ENCODE measurements at places on chromosomes 2 and 18.

DNA sequence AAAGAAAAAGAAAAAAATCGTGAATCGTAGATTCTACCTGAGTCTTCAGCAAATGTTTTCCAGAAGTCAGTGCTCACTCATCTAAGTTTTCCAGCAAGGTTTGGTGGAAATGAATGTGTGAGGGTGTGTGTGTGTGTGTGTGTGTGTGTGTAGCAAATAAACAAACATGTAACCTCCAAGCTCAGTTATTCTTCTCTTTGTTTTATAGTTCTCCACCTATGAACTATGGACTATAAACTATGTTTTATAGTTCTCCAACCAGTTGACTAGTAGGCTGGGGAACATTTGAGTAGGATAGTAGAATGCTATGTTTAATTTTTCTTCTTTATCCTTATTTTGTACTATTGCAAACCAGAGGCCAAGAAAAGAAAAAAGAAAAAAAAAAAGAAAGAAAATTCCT lies 44.6 kb upstream of the SERPINE2 start:
- no peak for DNase-seq

DNA sequence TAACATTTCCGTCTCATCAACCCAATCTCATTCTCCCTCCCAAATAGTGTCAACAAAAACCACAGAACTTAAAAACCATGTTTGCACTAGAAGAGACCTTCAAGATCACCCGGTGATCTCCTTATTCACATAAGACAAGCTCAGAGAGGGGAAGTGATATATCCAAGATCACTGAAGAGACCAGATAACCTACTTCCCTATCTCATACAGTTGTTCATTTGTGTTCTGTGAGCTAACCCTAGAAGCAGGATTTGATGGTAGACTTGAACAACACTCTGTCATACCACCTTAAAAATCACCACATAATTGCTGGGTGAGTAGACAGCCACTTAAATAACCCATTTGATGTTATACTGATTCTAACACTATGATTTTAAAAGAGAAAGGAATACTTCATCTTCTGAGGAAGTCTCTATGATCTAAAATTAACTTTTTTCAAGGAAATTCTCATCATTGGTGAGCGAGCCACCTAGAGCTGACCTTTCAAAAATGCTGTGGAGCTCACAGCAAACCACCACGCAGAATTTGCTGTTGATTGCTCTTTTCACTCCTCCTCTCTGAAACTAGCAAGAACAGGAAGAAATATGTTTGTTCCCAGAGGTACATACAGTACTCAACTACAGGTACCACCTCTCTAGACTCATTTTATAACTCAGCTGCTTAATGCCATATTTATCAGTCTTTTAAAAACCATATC lies 15.1 kb downstream of the AAK1 start:
- DNase-seq: no peak

GRCh38 chr2:39033980-39034379 lies 86.9 kb downstream of the SOS1 start:
- DNase-seq: no peak

DNA sequence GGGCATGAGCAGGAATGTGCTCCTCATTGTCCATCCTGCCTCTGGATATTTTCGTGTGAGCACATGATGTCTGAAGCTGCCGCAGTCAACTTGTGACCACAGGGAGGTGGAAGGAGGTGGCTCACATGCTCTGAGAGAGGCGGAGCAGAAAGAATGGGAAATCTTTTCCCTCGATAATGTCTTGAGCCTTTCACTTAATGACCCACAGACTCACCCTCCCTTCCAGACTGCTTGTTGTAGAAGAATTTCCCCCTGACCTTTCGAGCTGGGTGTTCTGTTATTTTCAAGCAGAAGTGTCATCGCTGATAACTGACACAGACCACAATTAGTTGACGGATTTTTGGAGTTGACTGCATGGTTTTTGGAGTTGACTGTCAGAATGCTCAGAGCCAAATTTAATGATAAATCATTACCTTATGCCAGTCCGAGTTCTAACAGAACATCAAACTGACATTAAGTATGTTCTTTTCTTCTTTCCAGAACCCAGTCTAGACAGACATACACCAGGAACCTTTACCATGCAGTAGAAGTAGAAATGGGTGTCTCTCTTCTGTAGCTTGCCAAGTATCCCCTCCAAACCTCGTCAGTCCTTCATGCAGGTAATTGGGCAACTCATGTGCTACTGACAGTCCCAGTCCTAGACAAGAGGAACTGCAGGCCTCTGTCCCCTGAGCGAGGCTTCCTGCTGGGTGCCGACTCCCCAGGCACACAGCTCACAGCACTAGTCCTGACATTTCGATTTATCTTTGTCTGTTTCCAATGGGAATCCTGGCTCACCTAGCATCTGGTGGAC lies 29.4 kb upstream of the RTTN start:
- DNase-seq: no peak

- no peak for DNase-seq
These were observed 1148.5 kb upstream of the FAM98A start for GRCh38 chr2:34747643-34748042.

DNA sequence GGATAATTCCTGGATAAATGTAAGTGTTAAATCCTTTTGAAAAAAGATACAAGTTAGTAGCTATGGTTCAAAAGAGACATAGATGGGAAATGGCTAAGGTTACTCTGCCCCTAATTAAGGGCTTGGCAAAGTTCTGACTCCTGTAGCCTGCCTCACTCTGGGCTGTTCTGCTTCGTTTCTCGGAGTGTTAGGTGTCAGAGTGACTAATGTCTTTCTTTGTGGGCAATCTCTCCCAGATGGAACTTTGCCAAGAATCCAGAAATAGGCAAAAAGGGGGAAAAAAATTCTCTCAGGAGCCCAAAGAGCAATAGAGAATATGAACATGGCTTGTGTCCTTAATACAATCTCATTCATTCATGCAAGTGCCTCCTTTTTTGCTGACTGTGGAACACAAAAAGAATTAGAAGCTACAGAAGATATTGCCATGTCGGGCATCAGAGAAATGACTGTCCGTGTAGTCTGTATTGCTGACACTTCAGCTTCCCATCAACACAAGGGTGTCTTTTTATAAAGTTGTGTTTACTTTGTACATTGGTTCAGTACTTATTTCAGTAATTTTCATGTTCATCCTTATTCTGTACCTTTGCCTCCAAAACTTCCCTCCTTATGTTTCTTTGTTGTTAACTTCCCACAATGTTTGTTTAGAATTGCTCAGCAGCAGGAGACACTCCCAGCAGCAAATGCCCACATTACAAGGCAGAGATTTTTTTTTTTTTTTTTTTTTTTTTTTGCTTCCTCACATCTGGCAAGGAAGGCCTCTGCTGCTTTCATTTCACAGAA lies 134.0 kb downstream of the FTCDNL1 start:
- no peak for DNase-seq

DNA sequence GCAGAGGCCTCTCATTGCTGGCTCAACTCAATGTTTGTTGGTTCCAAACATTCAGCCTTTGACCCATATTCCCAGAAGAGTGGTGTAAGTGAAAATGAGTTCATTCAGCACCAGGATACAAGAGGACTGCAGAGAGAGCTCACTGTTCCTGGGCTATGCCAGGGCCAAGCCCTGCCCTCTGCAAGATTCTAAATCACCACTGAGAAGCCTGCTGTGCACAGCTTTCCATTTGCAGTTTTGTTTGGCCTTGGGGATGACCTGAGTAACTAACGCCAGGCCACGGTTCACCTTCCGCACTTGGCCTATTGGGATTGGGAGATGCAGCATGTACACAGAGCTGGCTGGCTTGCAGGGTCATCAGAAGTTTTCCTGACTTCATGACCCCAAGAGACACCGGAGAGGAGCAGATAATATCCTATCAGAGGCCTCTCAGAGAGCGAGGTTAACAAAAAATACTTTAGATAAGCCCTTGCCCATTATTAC lies 12.6 kb downstream of the GKN1 start:
- DNase-seq: no peak

GRCh38 chr18:27581296-27581904 lies 396.3 kb upstream of the CHST9 start:
- DNase-seq: no peak

DNA sequence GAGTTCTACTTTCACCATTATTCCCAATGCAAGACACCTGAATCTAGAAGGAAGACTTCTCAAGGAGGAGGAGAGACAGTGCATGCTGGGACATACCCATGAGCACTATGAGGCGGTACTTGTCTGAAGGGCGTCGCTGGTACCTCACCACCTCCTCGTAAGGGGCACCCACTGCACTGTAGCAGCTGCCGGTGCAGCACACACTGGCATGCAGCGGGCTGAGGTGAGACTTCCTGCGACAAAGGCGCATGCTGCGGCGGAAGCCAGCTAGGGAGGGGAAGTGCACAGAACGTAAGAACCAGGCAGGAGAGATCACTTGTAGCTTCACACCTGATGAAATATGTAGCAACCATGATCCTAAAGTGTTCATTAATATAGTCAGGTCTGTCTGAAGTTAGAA lies 12.8 kb upstream of the TMEM237 start:
- no peak for DNase-seq

DNA sequence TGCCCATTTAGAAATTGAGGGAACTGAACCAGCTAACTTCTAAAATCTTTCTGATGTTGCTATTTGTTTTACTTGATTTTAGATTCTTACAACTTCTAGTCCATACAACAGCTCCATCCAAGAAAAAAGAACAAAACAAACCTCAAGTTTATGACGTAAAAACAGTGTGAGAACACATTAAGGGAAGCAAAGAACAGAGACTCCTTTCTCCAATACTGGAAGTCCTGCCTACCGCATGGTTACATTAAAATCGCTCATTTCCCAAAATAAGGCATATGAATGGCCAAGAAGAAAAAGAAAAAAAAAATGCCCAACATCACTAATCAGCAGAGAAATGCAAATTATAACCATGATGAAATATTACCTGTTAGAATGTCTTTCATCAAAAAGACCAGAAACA lies 110.0 kb downstream of the TRIB2 start:
- DNase-seq: no peak

DNA sequence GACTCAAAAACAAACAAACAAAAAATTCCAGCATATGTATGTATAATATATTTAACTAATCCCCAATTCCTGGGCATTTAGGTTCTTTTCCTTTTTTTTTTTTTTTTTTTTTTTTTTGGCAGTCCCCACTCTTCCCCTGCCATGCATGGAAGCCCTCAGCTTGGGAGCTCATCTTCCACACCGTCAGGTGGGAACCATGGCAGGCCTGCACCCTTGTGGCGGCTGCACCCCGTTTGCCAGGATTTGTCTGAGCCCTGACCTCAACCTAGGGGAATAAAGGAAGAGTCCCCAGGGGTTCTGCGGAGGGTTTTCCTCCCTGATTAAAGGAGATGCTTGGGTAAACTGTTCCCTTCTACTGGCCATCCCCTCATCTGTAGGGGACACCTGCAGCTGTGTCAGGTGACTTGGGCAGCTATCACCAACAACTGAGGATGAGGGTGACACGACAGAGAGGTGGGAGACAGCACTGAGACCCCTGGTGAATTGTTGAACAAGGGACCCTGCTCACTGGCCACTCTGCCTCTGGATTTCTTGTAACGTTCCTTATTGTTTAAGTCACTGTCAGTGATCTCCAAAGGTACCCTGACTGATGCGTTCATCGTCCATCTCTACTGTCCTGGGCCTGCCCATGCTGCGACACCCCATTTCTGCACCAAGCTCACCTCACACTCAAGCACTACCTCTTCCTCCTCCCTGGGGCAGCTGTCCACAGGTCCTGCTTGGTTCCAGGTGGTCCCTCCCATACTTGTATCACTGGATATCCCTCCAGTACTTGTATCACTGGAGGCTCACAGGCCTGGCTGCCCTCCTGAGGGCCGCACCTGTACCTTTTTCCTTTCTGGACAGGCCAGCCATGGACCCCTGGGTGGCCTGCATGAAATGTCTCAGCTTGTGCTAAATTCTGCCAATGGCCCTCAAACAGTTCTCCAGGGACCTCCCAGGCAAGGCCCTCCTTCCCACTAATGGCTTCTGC lies 14.5 kb downstream of the TMEM185B start:
- DNase-seq: no peak

GRCh38 chr2:221346411-221346810 lies 225.7 kb downstream of the EPHA4 start:
- no peak for DNase-seq

- DNase-seq: no peak
These were observed 149.7 kb downstream of the TFCP2L1 start for GRCh38 chr2:121135168-121135853.

- no peak for DNase-seq
These were observed 23.0 kb upstream of the MRO start for GRCh38 chr18:50842846-50843245.

- DNase-seq: no peak
These were observed 301.6 kb upstream of the FBXO11 start for GRCh38 chr2:48207851-48208250.

- no peak for DNase-seq
These were observed 75.8 kb downstream of the RTP5 start for GRCh38 chr2:241945311-241945710.

- peak; percentile 87 for DNase-seq
These were observed 616.1 kb upstream of the PKDCC start for GRCh38 chr2:41431756-41432155.

DNA sequence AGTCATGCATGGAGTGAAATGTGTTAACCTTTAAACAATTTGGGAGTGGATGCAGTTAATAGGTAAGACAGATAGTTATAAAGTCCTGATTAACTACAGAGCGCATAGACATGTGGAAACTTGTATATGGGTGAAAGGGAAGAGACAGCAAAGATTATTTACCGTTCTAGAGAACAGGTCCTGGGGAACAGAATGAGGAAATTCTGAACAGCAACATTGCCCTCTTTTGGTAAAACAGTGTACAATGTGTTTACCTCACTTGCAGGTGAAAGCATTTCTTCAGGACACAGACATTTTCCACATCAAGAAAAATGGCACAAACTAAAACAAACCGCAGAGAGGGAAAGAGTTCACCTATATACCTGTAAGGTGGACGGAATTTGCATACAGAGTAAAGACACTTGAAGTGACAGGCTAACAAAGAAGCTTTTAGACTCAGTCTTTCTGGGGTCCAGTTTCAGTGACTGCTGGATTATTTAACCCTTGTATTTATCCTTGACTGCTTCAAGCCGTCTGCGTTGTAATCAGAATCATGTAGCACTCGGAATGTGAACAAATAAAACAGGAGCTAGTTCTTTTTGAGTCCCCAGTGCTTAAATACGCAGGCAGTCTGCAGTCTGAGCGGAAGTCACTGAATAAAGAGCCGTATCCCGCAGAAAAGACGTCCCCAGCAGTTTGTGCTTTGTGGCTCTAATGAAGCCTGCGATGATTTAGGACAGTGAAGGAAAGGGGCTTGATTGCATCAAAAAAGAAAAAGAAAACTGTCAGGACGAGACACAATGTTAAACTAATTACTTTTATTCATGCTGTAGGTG lies 364.8 kb upstream of the GALNT5 start:
- peak; percentile 44 for DNase-seq

- DNase-seq: no peak
These were observed 510.9 kb upstream of the CELF4 start for GRCh38 chr18:38076346-38077070.

DNA sequence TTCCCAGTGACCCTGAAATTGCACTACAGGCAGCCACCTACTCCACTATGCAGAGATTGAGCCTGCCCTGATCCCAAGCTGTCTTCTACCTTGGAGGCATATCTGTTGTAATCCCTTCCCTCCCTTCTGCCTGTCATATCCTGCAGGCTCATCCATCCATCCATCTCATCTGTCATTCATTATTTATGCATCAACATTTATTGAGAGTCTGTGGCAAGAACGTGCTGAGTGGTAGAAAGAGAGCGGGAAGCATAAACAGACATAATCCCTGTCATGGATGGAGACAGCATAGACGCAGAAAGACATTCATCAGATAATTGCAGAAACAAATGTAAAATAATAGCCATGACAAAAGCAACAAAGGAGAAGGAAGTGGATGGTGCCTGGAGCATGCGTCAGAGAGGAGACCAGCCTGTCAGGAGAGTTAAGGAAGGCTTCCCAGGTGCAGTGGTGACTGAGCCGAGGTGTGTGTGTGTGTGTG lies 110.7 kb upstream of the STPG4 start:
- DNase-seq: no peak
